ENCODE measurements at places on chromosomes 1 and 21. TPM values are rescaled to one million over a fixed set of nuclear protein-coding genes. Genes with fewer than 3 reads are reported as not detected.

OLIG2 gene
- total RNA-seq = not detected

MOV10 gene
- total RNA-seq = 102 TPM

S100A4 gene
- total RNA-seq = 53.6 TPM

FCRL4 gene
- not detected for total RNA-seq

ACTL8 gene
- 88.9 TPM for total RNA-seq

RPF1 gene
- total RNA-seq = 15.7 TPM

EFNA4 gene
- total RNA-seq = 16.0 TPM

PCP4 gene
- total RNA-seq = 4.0 TPM

CLCA4 gene
- total RNA-seq = not detected

UBE2U gene
- not detected for total RNA-seq

GRIK1 gene
- not detected for total RNA-seq

KRTAP7-1 gene
- not detected for total RNA-seq

Data from Caco-2 (cell line).